ENCODE measurements at places on chromosomes 12 and 14.

- no peak for DNase-seq
Observed at GRCh38 chr14:68520637-68521556, 272.0 kb downstream of the ZFP36L1 start.

DNA sequence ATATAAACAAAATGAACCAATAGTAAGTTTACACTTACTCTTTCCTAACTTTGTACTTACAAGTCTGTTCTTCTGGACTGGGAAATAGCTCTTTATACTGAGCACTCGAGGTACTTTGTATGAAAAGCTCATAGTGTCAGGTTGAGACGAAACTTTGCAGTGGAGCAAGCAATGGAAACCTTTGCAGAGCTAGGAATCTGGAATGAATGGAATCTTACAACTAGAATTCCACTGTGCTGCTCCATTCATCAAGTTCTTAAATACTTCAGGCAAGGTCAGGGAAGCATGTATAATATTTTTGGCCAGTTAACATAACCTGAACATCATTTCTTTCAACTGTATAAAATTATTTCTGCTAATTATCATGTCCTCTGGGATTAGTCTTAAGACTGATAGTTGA lies 1327.5 kb upstream of the FLRT2 start:
- no peak for DNase-seq

DNA sequence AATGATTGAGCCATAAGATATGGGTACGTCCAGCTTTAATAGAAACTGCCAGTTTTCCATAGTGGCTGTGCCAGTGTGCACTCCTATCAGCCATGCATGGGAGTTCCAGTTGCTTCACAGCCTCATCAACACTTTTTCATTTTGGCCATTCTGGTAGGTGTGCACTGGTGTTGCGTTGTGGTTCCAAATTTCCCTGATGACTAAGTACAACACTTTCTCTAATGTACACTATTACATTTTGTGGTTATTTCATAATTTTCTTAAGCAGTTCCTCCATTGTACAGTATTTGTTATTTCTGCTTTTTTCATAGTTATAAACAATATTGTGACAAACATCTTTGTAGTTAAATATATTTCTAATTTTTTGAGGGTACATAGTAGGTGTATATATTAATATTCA lies 21.5 kb upstream of the OAS1 start:
- DNase-seq, result no peak

DNA sequence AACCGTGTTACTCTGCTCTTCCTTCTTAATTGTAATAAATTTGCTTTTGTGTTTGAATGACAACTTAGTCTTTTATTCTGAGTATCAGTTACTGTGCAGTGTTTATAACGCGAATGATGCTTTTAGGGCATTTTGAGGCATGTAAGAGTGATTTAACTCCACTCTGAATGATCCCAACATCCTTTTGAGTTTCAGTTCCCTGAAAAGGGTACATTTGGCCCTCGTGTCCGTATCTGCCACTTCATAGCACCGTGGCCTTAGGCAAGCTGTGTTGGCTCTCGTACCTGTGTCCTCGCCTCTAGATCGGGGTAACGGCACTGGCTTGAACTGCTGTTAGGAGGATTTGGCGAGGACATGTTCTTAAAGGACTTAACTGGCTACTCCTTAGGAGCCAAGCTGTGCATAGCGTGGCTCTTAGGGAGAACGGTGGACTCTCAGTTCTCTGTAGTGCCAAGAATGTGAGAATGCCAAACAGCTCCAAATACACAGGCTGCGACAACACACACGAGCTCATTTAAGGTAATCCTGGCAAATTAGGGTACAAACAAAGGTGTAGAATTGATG lies 92.0 kb downstream of the PPP2R5C start:
- DNase-seq, result no peak

GRCh38 chr14:33943096-33943883 lies 7.6 kb downstream of the EGLN3 start:
- peak; percentile 2 for DNase-seq

- DNase-seq, result no peak
Observed at GRCh38 chr14:51596488-51597117, 55.1 kb upstream of the FRMD6 start.

- DNase-seq, result no peak
Observed at GRCh38 chr14:45120096-45120495, 14.2 kb downstream of the FKBP3 start.
